ENCODE measurements at places on chromosomes 4 and X.

GRCh38 chr4:8171266-8171665 lies 12.7 kb upstream of the ABLIM2 start:
- no peak for DNase-seq

- no peak for DNase-seq
These were observed 8.6 kb upstream of the TSPAN7 start for GRCh38 chrX:38552721-38553120.

- DNase-seq: no peak
These were observed 48.6 kb downstream of the SMARCAD1 start for GRCh38 chr4:94256144-94256783.

GRCh38 chr4:156223985-156224384 lies 270.3 kb upstream of the CTSO start:
- DNase-seq: no peak

- DNase-seq: no peak
These were observed 38.9 kb downstream of the SMC1A start for GRCh38 chrX:53383376-53384076.

Data from activated T-cell treated with anti-CD3 and anti-CD28 coated beads for 4 hours (primary cell).